ENCODE measurements at places on chromosomes 13 and 19.

GRCh38 chr13:103190841-103191240 is 124.6 kb upstream of the SLC10A2 start:
- DNase-seq, result no peak

- no peak for DNase-seq
Observed at GRCh38 chr13:75770164-75770563, 134.0 kb downstream of the LMO7 start.

GRCh38 chr19:40724855-40725254 is 7.9 kb downstream of the ITPKC start:
- no peak for DNase-seq

- DNase-seq, result no peak
Observed at GRCh38 chr19:10780368-10780767, 55.6 kb downstream of the TMED1 start.

- no peak for DNase-seq
Observed at GRCh38 chr13:29730253-29730652, 120.2 kb downstream of the UBL3 start.

GRCh38 chr19:57002710-57003109 is 117.1 kb upstream of the USP29 start:
- DNase-seq, result no peak

- DNase-seq, result no peak
Observed at GRCh38 chr13:34822650-34823049, 119.4 kb upstream of the NBEA start.

DNA sequence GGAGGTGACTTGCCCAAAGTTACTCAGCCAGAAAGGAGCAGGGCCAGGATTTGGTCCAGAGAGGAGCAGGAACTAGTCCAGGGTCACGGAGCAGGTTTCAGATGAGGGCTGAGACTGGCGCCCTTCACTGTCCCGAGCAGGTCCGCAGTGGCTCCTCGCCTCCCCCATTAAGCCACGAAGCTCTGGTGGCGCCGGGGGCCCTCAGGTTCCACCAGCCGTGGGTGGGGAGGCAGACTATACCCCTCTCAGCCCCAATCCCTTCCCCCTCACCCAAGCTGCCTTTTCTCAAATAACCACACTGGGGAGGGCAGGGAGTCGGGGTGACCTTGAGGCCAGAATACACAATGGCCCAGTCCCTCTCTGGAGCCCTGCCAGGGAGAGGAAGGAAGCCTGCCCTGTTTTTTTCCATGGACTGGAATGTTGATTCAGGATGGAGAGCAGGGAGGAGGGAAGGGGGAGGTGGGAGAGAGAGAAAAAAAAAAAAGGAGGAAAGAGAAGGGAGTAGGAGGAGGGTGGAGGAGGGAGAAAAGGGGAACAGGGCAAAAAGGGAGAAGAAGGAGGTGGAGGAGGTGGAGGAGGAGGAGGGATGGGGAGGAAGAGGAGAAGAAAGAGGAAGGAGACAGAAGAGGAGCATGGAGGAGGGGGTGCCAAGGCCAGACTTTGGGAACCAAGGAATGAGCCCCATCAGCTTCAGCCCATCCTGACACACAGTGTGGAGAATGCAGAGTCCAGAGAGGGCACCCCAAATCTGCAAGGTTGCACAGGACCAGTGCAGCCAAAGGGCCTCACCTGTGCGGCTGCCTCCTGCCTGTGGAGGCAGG is 19.7 kb downstream of the CEACAM16 start:
- DNase-seq, result no peak

DNA sequence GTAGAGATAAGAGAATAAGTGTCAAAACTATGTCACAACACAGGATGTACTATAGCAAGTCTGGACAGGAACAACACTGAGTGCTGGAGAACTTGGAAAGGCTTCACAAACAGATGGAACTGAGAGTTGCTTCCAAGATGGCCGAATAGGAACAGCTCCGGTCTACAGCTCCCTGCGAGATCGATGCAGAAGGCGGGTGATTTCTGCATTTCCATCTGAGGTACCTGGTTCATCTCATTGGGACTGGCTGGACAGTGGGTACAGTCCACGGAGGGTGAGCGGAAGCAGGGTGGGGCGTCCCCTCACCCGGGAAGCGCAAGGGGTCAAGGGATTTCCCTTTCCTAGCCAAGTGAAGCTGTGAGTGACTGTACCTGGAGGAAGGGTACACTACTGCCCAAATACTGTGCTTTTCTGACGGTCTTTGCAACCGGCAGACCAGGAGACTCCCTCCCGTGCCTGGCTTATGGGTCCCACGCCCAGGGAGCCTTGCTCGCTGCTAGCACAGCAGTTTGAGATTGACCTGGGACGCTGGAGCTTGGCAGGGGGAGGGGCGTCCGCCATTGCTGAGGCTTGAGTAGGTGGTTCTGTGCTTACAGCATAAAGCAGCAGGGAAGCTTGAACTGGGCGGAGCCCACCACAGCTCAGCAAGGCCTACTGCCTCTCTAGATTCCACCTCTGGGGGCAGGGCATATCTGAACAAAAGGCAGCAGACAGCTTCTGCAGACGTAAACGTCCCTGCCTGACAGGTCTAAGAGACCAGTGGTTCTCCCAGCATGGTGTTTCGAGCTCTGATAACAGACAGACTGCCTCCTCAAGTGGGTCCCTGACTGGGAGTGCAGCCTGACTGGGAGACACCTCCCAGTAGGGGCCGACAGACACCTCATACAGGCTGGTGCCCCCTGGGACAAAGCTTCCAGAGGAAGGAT is 46.0 kb downstream of the USP12 start:
- DNase-seq, result no peak

DNA sequence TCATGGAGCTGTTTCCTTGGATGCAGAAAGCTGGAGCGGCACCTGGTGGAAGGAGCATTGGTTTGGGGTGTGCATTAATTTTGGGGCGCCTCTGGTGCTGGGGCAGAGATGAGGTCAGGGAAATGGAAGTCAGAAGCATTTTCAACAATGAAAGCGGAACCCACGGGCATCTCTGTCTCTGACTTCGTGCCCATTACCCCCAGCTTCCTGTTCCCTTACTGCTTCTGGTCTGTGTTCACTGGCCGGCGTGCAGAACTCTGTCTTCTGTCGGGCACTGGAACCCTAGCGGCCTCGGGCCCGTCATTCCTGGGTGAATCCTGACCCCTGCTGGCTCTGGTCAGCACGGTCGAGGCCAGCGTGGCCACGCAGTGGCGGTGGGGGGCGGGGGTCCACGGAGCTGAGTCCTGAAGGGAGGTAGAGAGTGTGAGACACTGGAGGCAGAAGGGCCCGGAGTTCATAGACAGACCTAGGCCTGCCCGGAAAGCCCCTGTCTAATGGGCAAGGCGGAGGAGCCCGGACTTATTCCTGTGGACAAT is 7.9 kb upstream of the LINGO3 start:
- DNase-seq, result no peak

GRCh38 chr19:18895824-18896341 is at the start of gene CERS1:
Gene CERS1, minus strand, starts transcription at chr19:18896158. Its CDS starts 86 bp downstream, at chr19:18896072.
- DNase-seq, result no peak

DNA sequence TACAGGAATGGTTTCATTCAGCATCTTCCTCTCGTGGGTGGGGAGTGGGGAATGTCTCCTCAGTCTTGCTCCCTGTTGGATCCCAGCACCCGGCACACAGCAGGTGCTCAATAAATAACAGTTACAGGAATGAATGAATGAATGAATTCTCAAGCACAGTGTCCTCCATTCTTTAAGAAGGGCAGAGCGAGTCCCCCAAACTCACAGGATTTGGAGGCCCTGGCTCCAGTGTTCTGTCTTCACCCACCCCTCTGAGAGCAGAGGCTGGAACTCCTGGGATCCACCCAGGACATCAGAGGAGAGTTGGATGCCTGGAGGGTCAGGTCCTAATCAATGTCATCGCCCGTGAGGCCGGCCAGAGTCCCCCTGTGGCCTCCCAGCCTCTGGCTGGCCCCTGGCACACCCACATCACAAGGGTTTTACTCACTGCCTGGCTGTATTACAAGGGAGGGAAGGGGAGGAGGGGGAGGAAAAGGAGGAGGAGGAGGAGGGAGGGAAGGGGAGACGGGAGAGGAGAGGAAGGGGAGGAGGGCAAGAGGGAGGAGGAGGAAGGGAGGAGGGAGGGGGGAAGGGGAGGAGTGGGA is 8.7 kb upstream of the CREB3L3 start:
- DNase-seq, result no peak

DNA sequence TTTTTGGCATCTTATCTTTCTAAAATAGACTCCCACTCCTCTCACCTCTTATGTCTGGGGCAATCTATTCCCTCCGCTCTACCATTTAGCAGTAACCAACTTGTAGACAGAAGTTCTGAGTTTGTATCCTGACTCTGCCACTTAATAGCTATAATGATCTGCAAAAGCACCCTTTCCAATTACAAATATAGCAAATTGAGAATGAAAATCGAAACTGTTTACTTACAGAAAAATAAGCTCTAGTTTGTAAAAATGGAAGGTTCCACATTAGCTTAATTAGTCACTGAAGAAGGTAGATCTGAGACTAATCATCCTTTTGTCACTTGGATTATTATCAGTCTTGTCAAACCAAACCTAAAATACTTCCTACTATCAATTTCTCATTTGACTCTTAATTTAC is 409.3 kb downstream of the DIAPH3 start:
- DNase-seq, result no peak

GRCh38 chr13:113083402-113084061 is 22.1 kb upstream of the F7 start:
- no peak for DNase-seq

DNA sequence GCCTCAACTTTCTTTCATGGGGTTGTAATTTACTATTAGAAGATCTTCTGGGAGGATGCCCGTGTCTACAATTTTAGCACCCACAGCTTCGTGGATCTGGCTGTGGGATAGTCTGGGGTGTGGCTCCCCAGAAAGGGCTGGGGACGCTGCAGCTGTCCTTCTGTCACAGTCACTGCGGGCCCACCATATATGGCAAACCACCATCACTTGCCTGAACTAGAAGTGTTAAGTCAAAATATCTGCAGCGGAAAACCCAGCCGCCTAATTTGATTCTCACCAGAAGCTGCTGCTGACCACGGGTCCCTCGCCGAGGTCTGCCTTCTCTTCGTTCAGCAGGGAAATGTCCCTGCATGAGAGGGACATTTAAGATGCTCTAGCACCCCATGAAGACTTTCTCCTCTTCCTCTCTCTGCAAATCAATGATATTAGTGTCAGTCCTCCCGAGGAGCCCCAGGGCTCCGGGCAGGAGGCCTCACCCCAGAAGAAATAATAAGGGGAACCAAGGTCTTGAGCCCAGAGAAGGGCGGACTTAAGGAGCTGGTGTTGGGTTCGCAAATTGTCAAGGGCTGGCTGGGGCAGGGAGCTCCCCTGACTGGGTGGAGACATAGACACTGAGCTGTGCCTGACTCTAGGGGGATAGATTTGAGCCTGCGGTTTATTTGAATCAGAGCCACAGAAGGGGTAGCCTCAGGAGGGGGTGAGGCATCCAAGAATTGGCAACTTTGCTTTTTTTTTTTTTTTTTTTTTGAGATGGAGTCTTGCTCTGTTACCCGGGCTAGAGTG is 3.0 kb upstream of the MATK start:
- DNase-seq, result no peak

GRCh38 chr13:28658539-28658795 is 463 bp upstream of the POMP start:
- no peak for DNase-seq

DNA sequence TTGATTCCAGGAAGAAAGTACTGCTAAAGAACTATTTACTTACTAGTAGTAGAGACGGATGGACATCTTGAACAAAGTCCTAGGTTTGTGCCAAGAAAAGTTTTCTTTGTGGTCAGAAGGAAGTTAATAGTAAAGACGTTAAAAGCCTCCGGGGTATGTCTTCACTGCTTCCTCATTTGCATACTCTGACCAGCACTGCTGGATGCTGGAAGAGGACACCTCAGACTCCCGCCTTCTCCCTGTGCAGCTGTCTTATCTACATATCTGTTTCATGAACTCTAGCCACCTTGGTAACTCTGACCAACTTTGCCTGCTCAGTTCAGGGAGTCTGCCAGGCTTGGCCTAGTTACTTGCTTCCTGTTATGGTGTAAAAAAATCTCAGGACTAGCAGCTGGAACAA is 1109.1 kb upstream of the MIR17HG start:
- DNase-seq, result no peak

DNA sequence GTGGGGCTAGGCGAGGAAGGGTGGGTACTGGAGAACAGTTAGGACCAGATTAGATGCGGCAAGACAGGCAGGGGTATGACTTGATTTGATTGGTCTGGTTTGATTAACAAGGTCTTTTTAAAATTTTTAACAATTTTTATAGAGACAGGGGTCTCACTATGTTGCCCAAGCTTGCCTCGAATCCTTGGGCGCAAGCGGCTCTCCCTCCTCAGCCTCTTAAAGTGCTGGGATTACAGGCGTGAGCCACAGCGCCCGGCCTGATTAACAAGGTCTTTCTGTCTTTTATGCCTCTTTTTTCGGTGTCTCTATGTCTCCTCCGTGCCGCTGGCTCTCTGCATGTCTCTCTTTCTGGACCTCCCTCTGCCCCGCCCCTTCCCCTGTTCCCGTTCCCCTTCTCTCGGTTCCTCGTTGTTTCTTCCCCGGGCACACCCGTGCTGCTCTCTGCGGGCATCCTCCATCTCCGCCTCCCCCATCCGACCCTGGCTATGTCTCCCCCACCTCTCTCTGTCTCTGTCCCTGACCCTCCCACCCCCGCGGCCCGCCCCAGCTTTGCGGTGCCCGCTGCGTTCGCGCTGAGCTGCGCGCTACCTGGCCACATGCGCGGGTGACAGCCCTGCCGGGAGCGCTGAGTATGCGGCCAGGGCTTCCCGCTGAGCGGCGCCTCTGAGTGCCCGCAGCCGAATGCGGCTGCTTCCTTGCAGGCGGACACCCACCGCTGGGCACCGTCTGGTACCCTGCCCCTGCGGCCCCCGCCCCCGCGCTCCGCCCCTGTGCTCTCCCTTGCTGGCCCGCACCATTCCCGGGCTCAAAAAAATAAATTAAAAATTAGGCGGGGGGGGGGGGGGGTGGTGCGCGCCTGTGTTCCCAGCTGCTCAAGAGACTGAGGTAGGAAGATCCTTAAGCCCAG is 8.1 kb upstream of the SDHAF1 start:
- DNase-seq, result no peak

GRCh38 chr19:2716722-2717637 is 4.2 kb downstream of the DIRAS1 start:
- DNase-seq, result no peak

GRCh38 chr13:98490195-98490836 is 86.6 kb downstream of the STK24 start:
- no peak for DNase-seq

- no peak for DNase-seq
Observed at GRCh38 chr19:46390866-46391265, 22.5 kb downstream of the CCDC8 start.

GRCh38 chr13:79404361-79404760 is 1.7 kb downstream of the RBM26 start:
- DNase-seq, result no peak

DNA sequence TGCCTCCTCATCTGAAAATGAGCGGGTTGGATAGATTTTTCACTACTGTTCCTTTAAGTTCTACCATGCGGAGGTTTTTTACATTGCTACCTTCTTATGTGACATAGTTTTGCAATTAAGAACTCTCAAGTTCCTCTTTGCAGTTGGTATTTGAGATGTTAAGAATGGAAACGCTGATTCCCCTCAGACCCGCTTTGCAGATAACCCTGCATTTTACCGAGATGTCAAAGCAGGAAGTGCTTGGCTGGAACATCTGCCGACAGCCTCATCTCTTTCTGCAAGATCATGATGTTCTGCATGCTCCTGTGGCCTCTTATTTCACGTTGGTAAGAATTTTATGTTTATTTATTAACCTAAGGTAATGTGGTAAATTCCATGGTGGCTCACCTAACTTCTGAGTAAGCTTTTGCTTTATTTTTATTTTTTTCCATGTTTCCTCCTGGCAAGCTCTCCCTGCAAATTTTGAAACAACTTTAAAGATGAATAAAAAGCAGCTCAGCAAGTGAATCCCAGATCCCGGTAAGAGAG is 22.5 kb downstream of the PABPC3 start:
- no peak for DNase-seq

GRCh38 chr19:29525901-29526729 is at the start of gene VSTM2B:
Gene VSTM2B, plus strand, starts transcription at chr19:29525994. Its CDS starts 590 bp downstream, at chr19:29526584.
- DNase-seq, result no peak

- no peak for DNase-seq
Observed at GRCh38 chr19:19106056-19106551, 32.2 kb downstream of the TMEM161A start.
